ENCODE measurements at places on chromosomes 6 and 20.

GRCh38 chr6:17161076-17161475, 59.2 kb downstream of the STMND1 start:
- no peak for DNase-seq

DNA sequence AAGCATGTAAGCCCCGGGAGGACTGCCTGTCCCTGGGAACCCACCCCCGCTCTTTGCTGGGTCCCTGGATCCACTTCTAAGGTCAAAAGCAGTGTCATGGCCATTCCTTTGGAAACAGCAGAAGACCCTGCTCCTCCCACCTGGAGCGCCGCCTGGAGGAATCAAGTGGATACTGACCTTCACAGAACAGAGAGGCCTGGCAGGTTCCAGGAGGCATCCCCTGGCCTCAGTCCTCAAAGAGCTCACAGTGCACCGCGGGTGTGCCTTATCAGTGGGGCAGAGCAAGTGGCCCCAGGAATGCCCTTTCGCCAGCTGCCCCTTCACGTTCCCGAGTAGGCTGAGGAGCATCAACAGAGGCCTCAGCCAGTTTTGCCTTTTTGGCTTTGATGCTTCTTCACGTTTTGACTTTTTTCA, 11.1 kb upstream of the SLC4A11 start:
- DNase-seq: no peak

DNA sequence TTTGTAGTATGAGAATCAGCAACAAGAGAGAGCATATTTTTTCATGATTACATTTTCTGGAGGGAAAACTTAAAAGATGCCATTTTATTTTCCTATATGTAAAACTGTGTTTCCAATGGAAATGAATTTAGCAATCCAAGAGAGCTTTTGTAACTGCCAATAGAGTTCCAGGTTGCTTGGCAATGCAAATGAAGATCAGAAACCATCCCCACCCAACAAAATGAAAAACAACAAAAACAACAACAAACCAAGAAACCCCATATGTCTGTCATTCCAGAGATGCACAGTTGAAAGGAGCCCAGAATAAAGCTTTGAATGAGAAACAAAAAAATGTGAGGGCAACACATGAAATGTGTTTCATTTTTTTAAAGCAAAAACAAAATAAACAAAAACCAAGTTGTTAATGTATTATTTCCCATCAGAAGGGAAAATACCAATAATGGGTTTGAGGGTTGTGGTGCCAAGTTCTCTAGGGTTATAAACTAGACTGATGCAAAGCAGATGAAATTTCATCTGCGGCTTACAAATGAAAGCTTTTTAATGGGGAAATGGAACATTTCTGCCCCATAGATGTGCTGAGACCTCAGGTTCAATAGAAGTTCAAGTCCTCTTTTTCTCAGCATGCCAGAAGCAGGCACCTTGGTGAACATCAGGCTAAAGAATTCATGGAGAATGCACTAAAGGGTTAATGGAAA, 121.5 kb upstream of the MCHR2 start:
- DNase-seq: no peak

DNA sequence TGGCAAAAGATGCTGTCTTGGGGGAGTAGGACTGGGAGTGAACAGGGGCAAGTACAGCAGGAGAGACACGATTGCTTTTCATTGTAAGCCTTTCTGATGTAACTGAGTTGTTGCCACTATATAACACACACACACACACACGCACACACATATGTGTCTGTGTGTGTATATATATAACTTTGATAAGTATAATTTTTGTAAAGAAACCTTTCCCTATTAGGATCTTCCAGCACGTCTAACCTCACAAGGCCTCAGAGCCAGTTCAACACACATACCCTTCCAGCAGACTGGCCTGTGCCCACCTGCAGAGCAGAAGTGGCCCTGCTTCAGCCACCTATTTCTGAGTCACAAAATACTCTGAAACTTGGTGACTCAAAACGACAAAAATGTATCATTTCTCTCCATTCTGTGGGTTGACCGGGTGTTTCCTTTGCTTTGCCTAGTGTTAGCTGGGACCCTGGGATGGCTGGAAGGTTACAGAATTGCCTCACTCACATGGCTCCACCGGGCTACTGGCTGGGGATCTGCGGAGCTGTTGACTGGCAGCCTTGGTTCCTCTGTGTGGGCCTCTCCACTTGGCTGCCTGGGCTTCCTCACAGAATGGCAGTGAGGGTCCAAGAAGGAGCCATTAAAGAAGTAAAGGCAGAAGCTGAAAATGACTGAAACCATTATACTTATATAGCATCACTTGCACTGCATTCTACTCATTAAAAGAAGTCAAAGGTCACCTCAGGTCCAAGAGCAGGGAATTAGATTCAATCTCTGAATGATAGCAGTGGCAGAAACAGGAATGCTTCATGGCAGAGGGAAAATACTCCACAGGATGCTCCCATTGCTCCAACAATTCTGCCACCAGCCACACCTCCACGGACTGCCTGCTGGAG, 126.4 kb downstream of the BANF2 start:
- no peak for DNase-seq

- DNase-seq: peak; percentile 17
Measured at GRCh38 chr6:11094411-11094851, 797 bp downstream of the SMIM13 start.

DNA sequence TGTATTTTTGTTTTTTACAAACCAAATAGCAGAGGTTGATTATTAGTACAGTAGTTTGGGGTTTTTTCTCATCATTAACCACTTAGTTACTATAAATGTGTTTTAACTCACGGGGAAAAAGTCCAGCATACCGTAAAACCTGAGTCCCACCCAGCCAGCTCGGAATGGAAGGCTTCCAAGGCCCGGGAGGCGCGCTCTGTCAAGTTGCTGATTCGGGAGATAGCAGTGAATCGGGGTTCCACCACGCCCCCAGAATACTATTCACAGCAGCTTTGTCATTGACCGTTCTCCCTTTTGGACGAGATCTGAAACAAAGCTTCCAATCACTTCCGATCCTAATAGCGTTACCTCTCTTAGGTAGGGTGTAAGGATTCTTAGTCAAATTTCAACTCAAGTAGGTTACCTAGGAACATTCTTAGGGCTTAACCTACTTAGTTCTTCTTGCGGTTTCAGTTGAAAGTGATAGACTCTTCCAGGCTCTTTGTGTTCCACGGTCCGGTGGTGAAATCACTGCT, 232.8 kb upstream of the QKI start:
- DNase-seq: no peak

All from effector memory CD4-positive, alpha-beta T cell (primary cell).